Activated gamma-delta T cell treated with anti-CD3 and anti-CD28 coated beads, Interleukin-2, amount 50 U/mL, for 16 hours (primary cell): ENCODE measurements at places on chromosomes 5 and 9.

DNA sequence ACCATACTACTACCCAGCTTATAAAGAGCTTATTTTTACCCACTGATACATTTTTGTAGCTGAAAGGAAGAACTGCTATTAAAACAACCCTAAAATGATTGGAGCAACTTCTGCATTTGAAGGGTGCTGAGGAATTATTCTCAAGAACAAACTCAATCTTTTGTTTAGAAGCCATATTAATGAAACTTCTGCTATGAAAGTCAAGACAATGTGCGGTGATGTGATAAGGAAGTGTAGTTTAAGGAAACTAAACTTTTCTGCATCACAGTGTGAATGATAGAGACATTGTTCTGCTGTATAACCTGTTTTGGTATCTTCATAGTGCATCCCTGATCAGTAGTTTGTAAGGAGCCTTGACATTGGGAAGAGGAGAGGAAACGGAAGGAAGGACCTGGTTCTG is 408.5 kb downstream of the TMEM38B start:
- no peak for DNase-seq

GRCh38 chr9:95030920-95031642 is 286.4 kb downstream of the FANCC start:
- no peak for DNase-seq

DNA sequence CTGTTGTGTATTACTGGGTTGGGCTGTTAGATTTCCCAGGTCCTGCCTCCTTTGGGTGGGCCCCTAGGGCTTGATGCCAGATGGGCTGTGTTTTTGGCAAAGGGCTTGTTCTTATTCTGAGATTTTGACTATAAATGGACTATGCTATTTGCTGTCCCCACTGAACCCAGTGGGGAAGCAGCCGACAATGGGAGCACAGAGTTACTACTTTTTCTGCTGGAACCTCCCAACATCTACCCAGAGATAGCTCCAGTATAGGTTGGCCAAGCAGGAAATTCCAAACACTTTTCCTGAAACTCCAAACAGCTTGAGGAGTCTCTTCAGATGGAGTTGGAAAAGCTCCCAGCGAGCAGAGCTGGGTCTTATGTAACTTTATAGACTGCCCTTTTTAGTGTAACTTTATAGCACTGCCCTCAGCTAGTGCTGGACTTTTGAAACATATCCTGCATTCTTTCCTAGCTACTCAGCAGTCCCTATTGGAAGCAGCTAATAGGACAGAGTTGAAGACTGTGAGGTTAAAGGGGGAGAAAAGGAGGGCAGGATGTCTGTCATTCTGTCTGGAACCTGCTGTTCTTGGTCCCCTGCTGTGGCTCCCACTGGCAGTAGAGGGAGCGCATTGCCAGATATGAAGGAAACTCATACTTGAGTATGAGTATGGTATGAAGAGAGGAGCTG is 21.0 kb downstream of the RUSC2 start:
- DNase-seq = no peak

DNA sequence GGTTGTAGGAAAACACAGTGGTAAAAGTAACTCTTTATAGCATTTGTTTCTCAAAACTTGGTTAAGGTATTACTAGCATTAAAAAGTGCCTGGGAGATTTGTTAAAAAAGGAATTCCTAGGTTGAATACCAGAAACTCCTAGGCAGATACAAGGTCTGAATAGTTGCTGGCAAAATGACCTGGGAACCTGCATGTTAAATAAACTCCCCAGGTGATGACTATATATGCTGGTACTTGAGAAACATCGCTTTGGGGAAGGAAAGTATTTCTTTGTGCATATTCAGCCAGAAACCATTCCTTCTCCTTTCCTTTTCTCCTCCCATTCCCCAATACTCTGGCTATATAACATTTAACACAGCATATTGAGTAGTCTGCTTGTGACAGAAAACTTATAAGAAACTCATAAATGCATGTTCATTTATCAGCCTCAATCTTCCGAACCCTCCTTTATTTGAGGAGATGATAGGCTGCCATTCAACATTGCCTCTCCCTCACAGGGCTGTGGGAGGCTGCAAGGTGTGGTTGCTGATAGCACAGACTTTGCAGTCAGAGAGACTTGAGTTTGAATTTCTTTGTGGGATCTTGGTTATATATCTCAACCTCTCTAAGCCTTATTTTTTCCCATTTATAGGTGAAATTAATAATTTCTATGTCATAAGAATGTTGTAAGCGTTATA is 28.7 kb downstream of the PCSK1 start:
- no peak for DNase-seq

GRCh38 chr5:56037531-56038010 is 42.8 kb upstream of the IL6ST start:
- no peak for DNase-seq

GRCh38 chr5:102961671-102962070 is 158.3 kb downstream of the GIN1 start:
- DNase-seq = no peak

- no peak for DNase-seq
Observed at GRCh38 chr9:134320868-134321471, 5.3 kb upstream of the RXRA start.

DNA sequence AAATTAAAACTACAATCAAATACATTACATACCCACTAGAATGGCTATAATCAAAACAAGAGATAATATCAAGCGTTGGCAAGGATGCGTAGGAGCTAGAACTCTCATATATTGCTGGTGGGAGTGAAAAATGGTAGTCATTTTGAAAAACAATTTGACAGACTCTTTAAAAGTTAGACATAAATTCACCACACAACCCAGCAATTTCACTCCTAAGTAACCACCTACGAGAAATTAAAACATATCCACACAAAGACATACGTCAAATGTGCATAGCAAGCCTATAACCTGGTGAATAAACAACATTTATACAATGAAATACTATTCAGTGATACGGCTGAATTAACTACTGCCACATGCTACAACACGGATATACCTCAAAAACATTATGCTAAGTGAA is 44.7 kb downstream of the GKAP1 start:
- DNase-seq = no peak

DNA sequence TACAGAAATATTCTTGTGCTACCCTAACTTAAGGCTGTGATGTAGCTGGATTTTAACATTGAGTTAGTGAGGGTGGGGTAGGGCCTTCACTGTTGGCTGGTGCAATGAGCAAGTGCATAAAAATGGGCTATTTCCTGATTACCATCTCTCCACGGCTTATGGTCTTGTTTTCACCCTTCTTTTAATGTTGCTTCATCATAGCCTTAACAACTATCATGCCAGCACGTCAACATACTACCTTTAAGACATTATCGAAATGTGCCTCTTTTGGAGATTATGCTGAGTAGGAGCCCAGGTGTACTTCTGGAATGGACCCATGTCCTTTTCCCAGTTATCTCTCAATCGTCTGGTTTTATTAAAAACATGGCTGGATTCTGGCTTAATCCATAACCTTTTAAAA is 350.9 kb upstream of the ACTBL2 start:
- DNase-seq = no peak

DNA sequence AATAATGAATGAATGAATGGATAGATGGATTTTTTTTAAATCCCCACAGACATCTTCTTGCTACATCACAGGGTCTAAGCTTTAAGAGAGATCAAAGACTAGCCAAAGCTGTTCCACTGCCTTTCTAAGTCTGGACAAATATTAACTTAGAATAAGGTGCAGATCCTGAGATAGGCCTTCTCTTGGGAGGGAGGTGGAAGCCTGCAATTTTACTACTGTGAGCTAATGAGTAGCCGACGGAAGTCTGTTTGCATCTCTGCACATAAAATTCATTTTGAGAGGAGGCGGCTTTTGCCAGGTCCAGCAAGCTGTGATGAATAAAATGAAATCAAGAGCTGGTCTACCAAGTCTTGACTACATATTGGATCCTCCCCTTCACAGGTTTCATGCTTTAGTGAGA is 484.9 kb downstream of the TMEM38B start:
- no peak for DNase-seq

DNA sequence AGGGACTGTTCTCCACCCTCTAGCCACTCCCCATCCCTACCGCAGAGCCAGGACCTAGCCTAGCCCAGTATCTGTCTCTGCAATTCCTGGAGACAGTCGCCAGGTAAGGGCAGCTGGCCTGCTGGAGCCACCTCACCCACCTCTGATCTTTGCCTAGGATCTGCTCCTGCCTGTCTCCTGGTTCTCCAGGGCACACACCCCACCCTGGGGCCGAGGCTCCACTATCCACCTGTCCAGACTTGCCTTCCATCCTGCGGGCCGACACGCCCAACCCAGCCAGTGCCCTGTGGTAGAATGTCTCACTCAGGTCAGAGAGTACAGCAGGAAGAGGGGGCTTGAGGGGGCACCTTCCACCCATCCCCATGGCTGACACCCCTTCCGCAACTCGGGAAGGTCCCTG is 15.7 kb upstream of the AQP7 start:
- no peak for DNase-seq

DNA sequence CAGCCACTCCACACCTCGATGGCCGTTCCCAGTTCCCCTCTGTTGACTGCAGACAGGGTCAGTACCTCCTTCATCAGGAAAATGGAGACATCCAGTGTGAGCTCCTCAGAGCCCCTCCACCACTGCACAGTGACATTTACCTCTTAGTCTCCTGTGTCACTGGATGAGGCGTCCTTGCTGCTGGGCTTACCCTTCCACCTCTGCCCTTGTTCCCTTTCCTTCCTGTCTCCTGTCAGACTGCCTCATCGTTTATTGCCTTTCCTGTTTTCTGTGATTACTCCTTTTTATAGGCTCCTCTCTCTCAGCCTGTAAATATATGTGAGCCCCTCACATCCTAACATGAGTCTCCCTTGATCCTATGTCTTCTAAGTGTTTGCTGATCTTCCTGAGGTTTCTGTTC is 23.2 kb upstream of the SPTAN1 start:
- DNase-seq = no peak

GRCh38 chr5:152366716-152367115 is 38.4 kb downstream of the NMUR2 start:
- DNase-seq = no peak

DNA sequence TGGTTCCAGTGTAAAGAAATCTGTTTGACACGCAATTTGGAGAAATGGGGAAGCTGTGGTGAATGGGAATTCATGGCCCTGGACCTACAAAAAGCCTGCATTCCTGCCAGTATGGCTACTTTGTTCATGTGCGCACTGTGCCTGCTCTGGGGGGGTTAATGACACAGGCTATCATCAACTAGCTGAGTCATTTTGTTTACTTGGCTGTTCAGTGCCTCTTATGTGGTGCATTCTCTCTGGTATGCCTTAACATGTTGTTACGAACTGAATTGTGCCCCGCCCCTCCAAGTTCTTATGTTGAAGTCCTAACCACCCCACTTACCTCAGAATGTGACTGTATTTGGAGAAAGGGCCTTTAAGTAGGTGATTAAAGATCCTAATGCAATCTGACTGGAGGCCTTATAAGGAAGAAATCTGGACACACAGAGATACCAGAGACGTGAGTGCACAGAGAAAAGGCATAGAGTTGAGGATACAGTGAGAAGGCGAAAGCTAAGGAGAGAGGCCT is 20.4 kb upstream of the UBAP1 start:
- DNase-seq = no peak

GRCh38 chr9:16258708-16259107 is 611.8 kb downstream of the BNC2 start:
- DNase-seq = no peak

- no peak for DNase-seq
Observed at GRCh38 chr9:4224181-4224580, 75.7 kb downstream of the GLIS3 start.

- no peak for DNase-seq
Observed at GRCh38 chr5:122062205-122062604, 15.9 kb downstream of the LOX start.

- DNase-seq = no peak
Observed at GRCh38 chr5:68740226-68740910, 353.4 kb upstream of the SLC30A5 start.

- no peak for DNase-seq
Observed at GRCh38 chr9:124302921-124303320, 45.2 kb downstream of the NEK6 start.

- DNase-seq = no peak
Observed at GRCh38 chr5:111595425-111595824, 83.1 kb upstream of the STARD4 start.

DNA sequence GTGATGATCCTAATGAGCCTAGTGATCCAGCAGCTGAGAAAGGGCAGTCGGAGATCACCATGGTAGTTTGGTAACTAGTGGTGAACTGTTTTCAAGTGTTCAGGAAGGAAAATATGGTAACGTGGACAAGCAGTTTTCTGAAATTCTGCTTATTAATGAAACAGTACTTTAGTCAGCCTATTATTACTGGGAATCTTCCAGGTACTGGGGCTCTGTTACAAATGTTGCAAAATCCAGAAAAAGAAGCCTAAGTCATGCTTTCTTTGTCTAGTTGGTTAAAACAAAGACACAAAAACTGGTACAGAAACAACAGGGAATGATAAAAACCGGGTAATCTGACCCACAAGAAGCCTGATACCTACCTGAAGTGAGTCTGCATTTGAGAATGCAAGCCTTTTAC is 18.2 kb downstream of the TTC23L start:
- no peak for DNase-seq

DNA sequence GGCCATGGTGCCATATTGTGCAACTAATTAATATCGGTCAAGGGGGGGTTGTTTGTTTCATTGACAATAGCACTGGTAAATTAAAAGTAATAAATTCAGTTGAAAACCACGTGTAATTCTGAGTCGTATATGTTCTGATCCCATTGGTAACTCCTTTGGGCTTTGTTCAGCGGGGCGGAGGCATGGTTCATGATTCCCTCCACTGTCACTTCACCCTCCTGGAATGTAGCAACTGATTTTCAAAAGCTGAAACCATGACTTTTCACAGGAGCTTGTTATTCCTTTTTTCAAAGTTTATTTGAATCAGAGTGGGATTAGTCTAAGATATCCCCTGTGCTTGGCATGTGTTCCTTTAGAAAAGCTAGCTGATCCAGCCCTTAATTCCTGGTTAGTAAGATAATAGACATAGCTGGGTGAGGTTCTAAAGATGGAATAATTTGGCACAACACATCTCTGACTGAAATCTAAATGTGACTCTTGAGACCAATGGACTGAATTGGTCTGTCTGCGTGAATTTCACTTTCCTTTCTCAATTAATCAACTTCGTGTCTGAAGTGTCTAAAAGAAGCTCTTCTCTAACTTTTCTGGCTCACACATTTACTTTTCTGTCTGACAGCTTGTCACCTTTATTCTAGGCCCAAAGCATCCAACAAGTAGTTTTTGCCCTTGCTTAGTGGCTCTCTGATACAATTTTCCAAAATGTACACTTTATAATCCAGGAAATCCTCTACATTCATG is 185.7 kb upstream of the VCAN start:
- no peak for DNase-seq

DNA sequence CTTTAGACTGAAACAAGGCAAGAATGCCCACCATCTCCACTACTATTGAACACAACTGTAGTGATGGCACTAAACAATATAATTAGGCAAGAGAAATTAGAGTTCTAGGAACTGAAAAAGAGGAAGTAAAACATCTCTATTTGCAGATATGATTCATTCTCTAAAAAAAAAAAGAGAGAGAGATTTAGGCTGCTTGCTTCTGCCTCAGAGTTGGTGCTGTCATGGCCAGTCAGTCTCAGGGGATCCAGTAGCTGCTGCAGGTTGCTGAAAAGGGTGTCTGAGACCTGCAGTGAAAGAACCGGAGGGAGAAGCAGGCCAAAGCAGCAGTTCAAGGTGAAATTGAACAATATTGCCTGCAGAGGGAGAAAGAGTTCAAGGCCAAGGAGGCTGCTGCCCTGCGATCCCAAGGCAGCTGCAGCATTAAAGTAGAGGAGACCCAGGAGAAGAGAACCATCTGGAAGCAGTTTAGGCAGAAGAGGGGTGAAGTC is 72.5 kb downstream of the AP3B1 start:
- no peak for DNase-seq

- DNase-seq = no peak
Observed at GRCh38 chr5:84378420-84378819, 6.3 kb downstream of the EDIL3 start.
